ENCODE measurements at places on chromosomes 13 and 19.

DNA sequence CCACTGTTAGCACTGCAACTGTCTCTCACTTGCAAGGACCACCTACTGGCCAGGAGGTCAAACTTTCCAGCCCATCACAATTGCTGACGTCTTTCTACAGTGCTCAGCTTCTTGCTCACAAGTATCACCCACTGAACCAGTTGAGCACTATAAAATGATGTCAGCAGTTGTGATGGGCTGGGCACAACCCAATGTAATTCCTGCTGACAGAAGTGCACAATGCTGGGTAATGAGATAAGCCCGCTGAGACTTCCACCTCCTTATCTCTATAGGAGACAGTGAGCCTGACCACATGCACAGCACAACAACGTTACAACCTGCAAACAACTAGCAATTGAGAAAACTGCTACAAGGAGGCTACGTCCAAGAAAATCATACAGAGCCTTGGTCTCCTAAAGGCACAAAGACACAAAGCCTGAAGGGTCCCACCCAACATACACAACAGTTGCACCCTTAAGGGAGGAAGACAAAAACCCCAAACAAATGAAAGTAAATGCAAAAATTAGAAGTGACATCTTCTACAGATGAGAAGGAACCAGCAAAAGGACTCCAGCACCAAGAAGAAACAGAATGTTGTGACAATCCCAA lies 273.2 kb downstream of the LIG4 start:
- DNase-seq: no peak

DNA sequence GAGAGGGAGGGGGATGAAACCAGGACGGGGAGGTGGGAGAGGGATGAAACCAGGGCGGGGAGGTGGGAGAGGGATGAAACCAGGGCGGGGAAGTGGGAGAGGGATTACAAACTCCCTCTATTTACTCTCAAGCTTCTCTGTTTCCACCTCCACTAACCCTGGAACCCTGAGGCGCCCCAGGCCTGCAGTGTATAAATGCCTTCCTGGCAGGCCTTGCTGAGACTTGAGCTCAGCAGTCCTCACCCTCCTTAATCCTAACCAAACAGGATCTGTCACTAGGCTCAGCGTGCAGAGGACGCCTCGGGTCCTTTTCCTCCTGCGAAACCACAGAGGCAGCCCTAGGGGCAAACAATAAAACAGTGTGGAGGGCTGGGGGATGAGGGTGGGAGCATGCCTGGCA lies 32.1 kb upstream of the OR1M1 start:
- no peak for DNase-seq

GRCh38 chr19:17335575-17335974 lies 920 bp upstream of the ANO8 start:
- DNase-seq: no peak

- DNase-seq: no peak
Measured at GRCh38 chr13:64276232-64276631, 2860.6 kb upstream of the PCDH20 start.

- no peak for DNase-seq
Measured at GRCh38 chr19:55078996-55079395, 3.3 kb downstream of the EPS8L1 start.

DNA sequence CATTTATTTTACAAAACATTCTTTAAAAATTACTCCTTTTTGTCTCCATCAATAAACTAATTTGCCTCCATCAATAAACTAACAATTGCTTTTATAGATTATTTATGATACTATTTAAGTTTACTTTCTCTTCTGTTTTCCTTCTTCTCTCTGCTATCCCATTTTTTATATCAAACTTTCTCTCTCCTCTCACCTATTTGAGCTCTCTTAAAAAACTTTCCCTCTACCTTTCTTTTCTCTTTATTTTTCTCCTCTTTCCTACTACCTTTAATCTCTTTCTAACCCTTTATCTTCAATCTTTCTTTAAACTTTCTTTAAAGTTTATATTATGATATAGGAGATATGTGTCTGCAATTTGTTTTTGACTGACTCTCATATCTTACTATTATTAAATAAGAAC lies 566.4 kb downstream of the DACH1 start:
- DNase-seq: no peak
